ENCODE measurements at places on chromosomes 7 and 10.

DNA sequence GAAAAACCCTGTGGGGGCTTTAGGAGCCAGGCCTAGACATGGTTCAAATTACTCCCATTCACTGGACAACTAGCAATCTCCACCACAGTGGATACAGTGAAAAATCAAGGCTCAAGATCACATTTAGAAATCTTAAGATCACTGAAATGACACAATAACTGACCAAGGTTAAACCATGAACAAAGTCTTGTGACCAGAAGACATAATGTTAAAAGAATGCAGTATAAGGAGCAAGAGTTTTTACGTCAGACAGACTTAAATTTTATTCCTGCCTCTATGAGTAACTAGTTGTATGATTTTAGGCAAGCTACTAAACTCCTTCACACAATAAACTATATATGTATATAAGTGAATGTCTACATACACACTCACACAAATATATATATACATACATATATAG lies 68.5 kb downstream of the MICU1 start:
- DNase-seq: no peak

DNA sequence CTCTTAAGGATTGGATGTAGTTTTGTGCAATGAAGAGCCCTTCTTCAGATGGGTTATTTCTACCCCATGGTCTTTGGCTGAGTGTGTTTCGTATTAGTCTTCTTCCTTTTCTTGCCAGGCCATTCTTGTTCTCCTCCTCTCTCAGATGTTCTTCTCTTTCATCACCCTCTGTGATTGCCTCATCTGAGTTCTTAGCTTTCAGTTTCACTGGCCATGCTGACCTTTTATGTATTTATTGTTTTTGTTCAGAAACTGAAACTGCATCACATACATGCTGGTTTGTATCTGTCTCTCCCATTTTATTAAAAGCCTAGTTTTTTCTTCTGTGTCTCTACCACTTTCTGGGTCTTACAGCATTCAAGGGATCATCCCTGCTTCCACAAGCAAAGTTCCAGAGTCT lies 21.7 kb upstream of the PCGF5 start:
- peak; percentile 87 for DNase-seq

- DNase-seq: peak; percentile 75
Measured at GRCh38 chr7:80740778-80741545, 102.5 kb downstream of the CD36 start.

GRCh38 chr10:15168291-15168785 lies at the start of gene NMT2:
Gene NMT2, minus strand, starts transcription at chr10:15168693. Its CDS starts 81 bp downstream, at chr10:15168612.
- DNase-seq: no peak

DNA sequence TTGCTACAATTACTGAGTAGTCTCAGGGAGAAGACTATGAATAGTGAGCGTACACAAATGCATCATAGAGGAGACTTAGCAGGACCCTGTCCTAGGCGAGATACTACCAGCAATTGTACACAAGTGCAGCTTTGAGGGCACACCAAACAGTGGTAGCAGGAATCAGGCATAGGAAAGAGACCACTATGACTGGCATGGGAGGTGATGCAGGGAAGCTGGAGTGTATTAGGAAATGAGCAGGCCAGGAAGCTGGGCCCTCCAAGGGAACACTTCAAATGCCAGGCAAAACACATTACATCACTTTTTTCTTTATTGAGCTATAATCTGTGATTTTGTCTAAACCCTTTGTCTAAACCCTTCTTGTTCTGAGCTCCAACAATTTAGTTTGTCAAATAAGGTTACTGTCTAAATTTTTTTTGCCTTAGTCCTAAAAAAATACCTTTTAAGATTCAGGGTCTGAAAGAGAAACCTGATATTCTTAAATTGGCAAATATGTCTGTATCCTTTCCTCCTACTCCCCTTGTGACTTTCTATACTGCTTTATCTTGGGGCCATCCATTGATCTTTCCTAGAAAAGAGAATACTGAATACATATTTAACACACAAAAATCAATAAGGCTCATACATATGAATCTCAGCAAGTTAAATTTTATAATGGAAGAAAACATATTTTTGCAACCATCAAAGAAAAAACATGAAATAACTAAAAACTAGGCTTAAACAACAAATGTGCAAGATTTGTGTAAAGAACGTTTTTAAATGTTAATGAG lies 193.8 kb upstream of the PHYHIPL start:
- no peak for DNase-seq

DNA sequence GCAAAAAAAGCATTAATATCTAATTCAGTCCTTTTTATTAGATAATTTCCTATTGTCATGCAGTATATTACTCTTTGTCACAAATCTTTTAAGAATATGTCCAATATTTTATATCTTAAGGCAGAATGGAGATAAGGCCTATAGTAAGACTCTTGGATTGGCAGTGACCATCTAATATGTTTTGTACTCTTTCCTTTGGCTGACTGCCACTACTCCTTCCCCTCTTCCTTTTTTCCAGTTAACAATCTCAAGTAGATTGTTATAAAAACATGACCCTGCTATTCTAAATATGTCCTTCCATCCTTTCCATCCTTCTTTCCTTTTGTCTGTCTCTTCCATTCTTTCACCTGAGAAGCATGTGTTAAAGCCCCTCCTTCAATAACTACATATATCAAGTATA lies 92.8 kb upstream of the TMEM168 start:
- no peak for DNase-seq

- DNase-seq: peak; percentile 75
Measured at GRCh38 chr7:108419961-108420908, 36.0 kb downstream of the NRCAM start.

DNA sequence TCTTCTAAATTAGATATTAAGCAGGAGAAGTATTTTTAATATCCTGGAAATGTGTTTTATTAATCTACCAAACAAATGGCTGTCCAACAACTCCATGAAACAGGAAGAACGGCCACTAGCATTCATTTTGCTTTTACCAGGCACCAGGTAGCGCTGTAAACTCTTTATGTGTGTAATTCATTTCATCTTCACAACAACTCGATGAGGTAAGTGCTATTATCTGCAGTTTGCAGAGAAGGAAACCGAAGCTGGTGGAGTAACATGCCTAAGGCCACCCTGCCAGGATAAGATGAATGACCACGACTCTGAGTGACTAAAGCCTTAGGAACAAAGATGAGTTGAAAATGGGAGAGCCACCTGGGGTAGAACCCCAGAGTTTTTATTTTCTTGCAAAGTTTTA lies 101.2 kb downstream of the KIAA1217 start:
- no peak for DNase-seq

DNA sequence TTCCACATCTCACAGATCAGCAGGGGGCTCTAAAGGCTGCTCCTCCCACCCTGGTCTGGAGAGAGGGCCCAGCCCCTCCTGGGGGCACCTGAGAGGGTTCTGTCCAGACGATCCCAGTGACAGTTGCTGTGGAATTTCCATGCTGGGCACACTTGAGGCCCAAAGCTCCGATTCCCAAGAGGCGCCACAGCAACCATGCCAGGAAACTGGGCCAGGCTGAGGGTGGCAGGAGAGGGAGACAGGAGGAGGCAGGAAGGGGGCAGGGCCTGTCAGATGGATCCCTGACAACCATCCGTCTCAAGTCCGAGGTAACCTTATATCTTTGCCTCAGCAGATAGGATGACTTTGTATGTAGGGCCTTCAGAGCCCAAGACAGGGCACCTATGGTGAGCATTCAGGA lies 4.3 kb upstream of the NOS3 start:
- no peak for DNase-seq

DNA sequence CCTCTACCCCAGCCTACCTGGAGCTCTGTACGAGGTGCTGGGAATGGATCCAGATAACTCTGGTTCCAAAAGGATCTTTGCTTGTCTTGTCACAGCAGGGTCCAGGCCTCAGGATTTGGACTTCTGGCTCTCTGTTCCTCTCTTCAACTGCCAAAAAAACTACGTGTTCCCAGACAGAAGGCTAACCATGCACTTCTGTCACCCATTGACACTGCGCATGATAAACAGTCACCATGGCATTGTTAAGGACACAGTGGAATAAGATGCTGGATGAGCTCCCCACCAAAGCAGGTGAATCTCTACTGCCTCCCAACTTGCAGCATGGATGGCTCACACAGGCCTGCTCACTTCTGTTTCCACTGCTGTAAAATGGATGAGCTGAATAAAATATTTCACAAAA lies 637.9 kb downstream of the TNS3 start:
- no peak for DNase-seq

- DNase-seq: no peak
Measured at GRCh38 chr10:125995726-125996304, 99.5 kb downstream of the FANK1 start.

- no peak for DNase-seq
Measured at GRCh38 chr7:138137423-138138171, 61.3 kb downstream of the AKR1D1 start.
